ENCODE measurements at places on chromosomes 3 and 15.

- DNase-seq, result no peak
These were observed 57.2 kb downstream of the MB21D2 start for GRCh38 chr3:192860454-192860853.

DNA sequence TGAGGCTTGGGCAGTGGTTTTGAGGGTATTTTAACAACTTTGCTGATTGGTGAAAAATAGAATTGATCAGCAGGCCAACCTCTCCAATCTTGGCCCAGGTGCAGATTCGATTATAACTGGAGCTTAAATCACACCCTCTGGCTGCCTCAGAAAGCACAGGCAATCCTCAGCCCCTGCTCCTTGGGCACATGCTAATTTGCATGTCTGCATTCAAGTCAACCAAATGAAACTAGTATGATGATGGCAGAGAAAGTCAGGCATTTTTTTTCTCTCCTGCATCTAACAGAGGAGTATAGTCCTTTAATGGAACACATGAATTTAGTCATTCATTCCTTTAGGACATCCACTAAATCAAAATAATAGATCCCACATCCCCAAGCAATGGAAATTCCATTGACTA, 16.8 kb upstream of the NMNAT3 start:
- DNase-seq, result no peak

DNA sequence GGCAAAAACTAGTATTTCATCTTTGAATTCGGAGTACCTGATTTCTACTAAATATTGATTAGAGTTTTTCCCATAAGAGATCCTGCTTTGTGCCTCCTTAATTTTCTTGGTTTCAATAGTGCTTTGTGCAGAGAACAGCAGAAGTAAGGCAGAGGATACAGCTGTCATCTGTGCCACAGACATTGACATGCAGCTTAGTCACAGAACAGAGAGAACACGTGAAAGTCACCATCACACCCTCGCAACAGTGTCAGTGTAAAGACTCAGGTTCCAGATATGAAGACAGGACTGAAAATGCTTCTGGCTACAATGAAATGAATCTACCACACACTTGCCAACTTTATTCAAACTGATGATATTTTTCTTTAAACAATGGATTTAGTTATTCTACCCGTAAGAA, 942.8 kb upstream of the CFAP20DC start:
- DNase-seq, result no peak

GRCh38 chr15:78241017-78241416, 6.7 kb upstream of the ACSBG1 start:
- DNase-seq, result peak; percentile 75

DNA sequence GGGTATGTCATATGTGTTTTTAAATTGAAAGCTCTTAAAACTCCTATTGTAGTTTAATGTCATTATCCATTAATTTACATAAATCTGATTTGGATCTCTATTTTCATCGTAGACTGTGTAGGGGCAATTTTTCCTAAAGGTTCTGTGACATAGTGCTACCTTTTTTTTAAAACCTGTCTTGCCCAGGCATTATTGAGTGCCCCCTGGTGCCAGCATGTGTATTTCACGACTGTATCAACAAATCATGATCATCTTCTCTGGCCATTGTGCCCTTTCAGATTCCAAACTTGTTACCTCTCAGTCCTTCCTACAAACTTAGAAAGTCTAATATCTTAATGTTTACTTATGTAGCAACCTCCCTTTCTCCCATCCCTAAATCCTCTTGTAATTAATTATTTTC, 97.2 kb upstream of the FLNB start:
- no peak for DNase-seq

DNA sequence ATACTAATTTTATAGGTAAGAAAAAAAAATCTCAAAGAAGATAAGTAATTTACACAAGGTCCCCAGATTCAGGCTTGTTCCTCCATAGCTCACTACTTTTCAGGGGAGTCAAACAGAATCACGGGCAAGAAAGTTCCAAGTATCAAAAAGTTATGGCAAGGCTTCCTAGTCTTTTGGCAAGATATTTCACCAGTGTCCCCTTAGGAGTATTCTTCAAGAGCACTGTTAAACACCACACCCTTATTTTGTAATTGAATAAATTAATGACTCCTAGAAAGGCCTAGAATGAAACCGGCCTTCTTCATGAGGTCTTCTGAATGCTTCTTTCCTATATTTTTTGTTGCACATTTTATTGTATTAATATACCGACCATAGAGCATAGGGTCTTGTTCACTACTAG, 109.7 kb downstream of the MYLK start:
- no peak for DNase-seq

- no peak for DNase-seq
These were observed 137.2 kb downstream of the DOCK3 start for GRCh38 chr3:50811893-50812292.

DNA sequence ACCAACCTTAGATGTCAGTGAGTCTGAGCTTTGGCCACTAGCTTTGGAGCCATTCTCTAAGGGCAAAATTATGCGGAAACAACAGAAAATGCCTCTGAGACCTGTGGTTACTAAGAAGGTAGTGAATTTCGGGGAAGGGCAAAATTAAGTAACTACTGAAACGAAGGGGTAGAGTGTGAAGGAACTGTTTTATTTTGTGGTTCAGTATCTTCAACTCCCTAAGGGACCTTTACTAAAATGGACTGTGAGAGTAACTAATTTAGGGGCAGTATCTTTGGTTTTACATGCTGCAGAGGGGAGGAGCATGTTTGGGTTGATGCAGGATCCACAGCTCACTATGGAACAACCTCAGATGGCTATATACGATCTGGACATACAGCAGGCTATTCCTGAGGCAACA, 8.0 kb upstream of the ALG1L2 start:
- DNase-seq, result no peak

GRCh38 chr15:82788496-82788895, 17.4 kb downstream of the FSD2 start:
- no peak for DNase-seq

GRCh38 chr3:88997260-88997659, 110.2 kb upstream of the EPHA3 start:
- no peak for DNase-seq

DNA sequence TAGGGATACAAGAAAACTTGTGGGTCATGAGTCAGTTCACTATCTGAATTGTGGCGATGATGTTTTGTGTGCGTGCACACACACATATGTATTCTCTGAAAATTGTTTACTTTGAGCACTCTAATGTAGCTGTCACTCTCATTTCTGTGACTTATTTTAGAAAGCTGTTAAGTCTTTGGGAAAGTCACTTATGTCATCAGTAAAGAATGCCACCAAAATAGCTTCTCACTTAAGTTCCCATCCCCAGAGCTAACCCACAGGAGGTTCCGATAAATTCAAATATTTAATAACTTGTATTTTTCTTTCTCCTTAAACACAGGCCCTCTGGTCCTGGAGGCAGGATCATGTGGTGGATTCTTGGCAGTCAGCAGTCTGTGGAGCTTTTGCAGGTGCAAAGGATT, 138.3 kb downstream of the LRIG1 start:
- no peak for DNase-seq

DNA sequence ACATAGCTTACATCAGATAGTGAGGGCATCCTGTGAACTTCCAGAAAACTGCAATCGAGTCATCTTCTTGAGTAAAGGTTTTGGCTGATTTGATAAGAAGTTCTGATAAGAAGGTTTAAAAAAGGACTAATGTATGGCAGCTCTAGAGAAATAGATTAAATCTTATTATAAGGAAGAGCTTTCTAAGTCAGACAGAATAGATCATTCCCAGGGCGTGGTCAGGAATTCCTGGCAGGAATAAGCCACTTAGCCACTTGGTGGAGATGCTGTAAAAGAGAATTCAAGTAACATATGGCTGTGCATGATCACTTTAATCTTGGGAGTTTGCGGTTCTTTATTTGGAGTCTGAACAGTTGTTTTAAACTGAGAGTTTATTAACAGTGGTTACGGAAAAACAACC, 17.4 kb downstream of the PGBD4 start:
- no peak for DNase-seq

DNA sequence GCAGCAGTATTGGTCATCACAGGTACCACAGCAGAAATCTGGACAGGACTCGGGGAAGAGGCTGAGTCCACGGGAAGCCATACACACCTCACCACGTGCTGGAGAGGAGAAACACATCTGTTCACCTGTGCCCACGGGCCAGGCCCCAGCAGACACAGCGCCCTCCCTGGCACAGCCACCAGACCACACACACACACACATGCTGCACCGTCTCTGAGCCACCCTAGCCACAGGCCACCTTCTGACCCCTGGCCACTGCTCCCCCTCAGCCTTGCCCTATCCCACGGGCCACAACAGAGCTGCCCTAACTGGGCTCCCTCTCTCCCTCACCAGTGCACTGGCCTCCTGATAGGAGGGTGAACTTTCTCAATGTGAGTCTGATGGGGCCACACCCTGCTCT, 2.8 kb downstream of the SHISA5 start:
- DNase-seq, result no peak

DNA sequence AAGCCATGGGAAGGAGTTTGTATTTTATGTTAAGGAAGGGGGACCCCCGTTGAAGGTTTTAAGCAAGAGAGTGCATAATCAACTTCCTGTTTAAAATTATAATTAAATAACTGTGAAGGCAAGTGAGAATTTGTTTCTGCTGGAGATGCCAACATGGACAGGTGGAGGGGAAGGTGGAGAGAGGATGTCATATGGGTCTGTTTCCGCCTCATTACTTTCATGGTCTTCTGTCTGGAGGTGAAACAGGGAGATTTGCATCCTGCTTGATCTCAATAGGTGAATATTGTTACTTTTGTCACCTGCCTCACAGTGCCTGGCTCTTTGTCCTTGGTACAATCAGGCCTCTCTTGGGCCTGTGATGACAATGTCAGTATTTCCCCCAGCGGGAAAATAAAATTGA, 300.6 kb upstream of the LMCD1 start:
- no peak for DNase-seq

DNA sequence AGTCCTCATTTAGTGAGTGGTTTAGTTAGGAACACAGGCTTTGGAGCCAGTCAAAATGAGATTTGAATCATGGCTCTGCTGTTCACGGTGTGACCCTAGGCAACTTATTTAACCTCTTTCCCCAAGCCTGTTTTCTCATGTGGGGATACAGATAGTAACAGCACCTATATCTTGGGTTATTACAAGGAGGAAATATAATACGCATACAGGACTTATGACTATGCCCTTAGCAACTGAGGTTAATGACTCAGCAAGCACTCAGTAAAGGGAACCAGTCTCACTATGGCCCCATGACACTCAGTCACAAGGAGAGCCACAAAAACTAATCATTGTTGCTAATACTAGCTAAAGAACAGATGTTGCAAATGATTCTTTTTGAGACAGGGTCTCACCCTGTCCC, 45.9 kb downstream of the SUMF1 start:
- no peak for DNase-seq

DNA sequence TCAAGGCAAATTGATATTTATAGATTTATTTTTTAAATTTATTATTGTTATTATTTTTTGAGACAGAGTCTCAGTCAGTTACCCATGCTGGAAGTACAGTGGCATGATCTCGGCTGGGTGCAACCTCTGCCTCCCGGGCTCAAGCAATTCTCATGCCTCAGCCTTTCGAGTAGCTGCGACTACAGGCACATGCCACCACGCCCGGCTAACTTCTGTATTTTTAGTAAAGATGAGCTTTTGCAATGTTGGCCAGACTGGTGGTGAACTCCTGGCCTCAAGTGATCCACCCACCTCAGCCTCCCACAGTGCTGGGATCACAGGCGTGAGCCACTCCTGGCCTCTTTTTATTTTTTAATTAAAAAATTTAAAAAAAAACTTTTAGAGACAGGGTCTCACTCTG, 19.0 kb downstream of the SPG21 start:
- no peak for DNase-seq

DNA sequence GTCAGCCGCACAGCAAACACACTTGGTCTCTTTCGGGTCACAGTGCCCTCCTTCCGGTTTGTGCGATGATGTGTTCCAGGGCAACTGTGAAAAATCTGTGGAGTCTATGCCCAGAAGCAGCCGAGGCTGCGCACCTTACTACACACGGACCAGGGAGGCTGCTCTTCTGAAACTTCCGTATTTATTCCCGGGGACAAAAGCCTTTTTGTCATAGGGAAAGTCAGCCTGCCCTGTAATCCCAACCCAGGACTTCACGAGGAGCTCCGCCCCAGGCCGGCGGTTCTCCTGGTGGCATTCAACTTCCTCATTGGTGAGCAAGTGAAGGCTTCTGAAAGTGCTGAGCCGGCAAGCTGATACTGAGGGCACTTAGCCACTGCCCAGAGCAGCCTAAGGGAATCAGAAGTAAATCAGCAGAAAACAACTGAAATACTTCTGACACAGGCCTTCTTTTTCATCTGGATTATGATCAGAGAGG, 126.5 kb downstream of the FMN1 start:
- DNase-seq, result no peak
